ENCODE measurements at places on chromosomes 3 and 15.
A peak's percentile ranks its signal among the peaks of the same experiment; 100 is the strongest.

- no peak for DNase-seq
Measured at GRCh38 chr3:176914764-176915163, 282.5 kb downstream of the TBL1XR1 start.

DNA sequence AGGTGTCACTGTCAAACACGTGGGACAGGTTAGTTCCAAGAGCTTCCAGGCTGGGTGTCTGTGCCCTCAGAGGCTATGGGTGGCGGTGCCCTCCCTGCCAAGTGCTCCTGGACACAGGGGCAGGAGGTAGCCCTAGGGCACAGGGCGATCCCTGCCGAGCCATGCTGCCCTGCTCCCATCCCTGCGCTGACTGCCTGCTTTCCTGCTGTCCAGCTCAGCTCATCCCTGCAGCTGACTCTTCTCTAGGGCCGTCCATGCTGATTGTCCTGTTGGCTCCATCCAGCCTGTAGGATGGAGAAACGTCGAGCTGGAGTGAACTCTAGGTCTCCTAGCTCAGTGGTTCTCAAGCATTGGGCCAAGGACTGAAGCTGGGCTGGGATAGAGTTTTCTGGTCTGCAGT lies 3.7 kb downstream of the PDIA5 start:
- DNase-seq = no peak

DNA sequence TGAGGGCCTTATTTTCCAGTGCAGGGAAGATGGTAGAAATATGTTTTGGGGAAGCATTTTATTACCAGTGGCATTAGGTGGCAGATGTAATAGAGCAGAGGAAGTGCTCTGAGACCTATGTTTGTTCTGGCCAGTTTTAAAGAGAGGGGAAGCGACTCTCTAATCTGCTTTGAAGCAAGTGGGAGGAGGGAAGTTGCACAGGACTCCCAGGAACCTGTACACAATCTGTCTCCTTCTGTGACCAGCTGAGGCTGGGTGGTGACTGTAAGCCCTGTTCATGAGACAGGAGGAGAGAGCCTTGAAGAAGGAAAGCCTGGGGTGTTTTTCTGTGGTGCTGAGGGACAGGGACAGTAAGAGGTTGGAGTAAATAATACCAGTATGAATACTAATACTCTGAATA lies 60.5 kb downstream of the LPP start:
- no peak for DNase-seq

DNA sequence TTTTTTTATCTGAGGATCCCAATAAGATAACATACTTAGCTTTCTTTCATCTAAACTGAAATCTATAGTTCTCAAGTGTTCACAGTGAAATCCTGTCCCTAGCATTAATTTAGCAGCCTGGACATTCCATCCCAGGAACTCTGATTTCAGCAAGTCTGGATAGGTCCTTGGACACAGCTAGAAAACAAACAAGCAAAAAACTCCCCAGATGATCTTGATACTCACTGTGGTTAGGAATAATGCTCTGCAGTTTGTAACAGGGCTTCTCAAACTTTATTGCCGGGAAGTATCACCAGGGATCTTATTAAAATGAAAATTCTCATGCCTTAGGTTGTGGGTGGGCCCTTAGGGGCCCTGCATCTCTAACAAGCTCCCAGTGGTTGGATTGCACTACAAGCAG lies 24.3 kb downstream of the THBS1 start:
- no peak for DNase-seq

DNA sequence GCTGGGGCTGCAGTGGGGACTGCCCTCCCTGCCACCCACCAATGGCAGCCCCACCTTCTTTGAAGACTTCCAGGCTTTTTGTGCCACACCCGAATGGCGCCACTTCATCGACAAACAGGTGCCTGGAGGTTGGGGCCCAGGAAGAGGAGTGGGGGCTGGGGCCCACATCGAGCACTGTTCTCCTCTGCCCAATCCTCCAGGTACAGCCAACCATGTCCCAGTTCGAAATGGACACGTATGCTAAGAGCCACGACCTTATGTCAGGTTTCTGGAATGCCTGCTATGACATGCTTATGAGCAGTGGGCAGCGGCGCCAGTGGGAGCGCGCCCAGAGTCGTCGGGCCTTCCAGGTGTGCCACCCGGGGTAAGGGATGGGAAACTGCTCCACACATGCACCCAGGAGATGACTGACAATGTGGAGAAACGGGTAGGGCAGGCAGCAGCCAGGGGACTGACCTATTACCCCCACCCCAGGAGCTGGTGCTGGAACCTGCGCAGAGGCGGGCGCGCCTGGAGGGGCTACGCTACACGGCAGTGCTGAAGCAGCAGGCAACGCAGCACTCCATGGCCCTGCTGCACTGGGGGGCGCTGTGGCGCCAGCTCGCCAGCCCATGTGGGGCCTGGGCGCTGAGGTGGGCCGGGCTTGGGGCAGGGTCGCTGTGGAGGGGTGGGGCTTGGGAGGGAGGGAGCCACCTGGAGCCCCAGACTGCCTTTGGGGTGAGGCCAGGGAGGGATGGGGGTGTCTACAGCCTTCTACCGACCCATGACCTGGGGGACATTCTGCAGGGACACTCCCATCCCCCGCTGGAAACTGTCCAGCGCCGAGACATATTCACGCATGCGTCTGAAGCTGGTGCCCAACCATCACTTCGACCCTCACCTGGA lies 22.9 kb downstream of the NBEAL2 start:
- DNase-seq = no peak

- DNase-seq = no peak
Measured at GRCh38 chr3:66014651-66015050, 24.1 kb downstream of the MAGI1 start.

- no peak for DNase-seq
Measured at GRCh38 chr3:6022621-6023020, 835.1 kb downstream of the EDEM1 start.

DNA sequence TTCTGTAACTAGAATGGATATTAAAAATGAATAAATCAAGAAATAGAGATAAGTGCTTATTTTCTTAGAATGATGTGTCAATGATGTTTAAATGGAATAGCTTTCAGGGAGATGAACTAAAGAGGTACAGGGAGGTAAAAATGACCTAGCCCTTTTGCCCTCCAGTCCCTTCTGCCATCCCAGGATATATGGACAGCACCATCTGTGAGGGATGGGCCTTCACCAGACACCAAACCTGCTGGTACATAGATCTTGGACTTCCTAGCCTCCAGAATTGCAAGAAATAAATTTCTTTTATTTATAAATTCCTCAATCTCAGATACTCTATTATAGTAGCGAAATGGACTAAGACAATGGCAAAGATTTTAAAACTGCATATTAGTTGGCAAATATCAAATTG lies 352.0 kb upstream of the THBS1 start:
- no peak for DNase-seq

DNA sequence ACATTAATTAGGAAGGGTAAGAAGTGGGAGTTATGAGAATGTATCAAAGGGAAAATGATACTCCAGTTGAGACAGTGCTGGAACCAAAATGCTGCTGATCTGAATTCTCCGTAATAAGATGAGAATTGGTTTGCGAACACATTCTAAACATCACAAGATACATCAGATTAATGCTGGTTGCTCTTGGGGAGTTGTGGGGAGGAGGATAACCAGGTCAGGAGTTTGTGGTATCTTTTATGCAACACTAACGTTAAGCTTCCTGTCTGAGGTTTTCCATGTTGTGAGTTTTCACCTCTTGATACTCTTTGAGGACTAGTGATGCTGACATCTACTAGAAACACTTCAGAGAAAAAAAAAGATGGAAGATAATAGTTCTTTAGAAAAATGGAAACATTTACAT lies 47.2 kb downstream of the PPARG start:
- DNase-seq = no peak

- no peak for DNase-seq
Measured at GRCh38 chr3:69740103-69741021, 1.1 kb downstream of the MITF start.

GRCh38 chr3:4271834-4272233 lies 31.3 kb upstream of the SETMAR start:
- peak; percentile 39 for DNase-seq

DNA sequence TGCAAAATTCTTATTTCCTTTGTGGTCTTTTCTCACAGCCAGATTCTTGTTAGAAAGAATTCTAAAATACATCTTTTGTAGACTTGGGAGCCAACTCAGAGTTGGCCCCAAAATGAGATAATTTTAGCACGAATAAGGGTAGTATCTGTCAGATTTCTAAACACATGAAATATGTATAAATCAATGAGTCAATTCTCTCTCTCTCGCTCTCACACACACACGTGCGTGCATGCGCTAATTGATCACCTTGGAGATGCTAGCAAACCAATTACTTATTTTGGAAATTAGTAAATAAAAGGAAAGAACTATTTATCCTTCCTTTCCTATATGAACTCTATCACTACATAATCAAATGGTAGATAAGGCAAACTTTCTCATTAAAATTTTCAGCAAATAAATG lies 32.9 kb upstream of the PIK3R4 start:
- DNase-seq = peak; percentile 22

GRCh38 chr15:94417501-94418293 lies 186.3 kb downstream of the MCTP2 start:
- peak; percentile 38 for DNase-seq

GRCh38 chr3:196620161-196620604 lies 19.3 kb upstream of the NRROS start:
- DNase-seq = no peak

DNA sequence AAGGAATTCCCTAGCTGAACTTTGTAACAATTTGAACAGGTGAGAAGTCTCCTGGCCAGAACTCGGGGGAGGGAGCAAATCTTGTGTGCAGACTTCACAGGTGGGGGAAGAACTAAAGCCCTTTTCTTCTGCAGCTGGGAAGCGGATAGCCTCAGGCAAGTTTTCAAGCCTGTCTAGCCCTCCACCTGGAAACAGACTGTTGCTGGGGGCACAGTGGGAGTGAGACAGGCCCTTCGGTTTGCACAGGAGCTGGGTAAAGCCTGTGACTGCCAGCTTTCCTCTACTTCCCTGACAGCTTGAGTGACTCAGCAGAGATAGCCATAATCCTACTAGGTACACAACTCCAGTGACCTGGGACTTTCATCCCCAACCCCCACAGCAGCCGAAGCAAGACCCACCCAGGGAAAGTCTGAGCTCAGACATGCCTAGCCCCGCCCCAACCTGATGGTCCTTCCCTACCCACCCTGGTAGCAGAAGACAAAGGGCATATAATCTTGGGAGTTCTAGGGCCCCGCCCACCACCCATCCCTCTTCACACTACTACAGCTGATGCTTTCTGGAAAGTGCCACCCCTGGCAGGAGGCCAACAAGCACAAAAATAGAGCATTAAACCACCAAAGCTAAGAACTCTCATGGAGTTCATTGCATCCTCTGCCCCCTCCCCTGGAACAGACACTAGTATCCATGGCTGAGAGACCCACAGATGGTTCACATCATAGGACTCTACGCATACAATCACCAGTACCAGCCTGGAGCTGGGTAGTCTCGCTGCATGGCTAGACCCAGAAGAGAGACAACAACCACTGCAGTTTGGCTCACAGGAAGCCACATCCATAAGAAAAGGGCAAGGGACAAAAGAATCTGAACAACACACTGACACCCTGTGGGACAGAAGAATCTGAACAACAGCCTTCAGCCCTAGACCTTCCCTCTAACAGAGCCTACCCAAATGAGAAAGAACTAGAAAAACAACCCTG lies 479.0 kb downstream of the RAP2B start:
- peak; percentile 93 for DNase-seq

GRCh38 chr3:172876297-172876696 lies 125.8 kb downstream of the ECT2 start:
- no peak for DNase-seq

GRCh38 chr3:187783098-187783497 lies 37.8 kb upstream of the BCL6 start:
- no peak for DNase-seq

- no peak for DNase-seq
Measured at GRCh38 chr3:11287404-11287803, 15.2 kb downstream of the ATG7 start.

DNA sequence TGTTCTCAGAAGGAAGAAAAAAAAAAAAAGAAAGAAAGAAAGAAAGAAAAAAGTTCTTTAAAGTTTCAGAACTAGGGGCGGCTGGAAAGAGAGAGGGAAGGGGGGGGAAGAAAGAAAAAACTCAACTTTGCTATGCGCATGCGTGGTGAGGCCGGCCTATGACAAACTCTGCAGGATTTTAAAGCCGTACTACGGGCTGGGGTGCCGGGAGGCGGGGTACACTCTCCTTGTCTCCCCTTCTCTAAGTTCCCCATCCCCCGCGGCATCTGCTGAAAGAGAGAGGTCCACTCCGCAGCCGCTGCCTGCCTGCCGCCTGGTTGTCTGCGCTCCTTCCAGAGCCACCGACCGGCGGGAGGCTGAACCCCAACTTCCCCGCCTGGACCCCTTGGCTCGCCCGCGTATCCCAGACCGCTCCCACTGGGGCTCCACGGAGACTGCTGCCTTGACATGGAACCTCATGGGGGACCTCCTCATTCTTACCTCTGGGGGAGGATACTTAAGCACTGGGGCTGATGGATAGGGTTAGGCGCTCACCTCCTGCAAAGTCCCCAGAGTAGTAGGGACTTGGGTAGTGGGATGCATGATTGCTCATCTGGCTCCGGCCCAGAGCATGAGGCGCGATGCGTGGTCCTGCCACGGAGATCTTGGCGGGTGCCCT lies 1.4 kb upstream of the WNT5A start:
- DNase-seq = peak; percentile 30

- peak; percentile 59 for DNase-seq
Measured at GRCh38 chr3:77319711-77320110, 279.8 kb downstream of the ROBO2 start.

- DNase-seq = peak; percentile 76
Measured at GRCh38 chr15:43186003-43186353, 775 bp downstream of the CCNDBP1 start.

GRCh38 chr3:66106788-66107187 lies 68.1 kb upstream of the MAGI1 start:
- DNase-seq = no peak

DNA sequence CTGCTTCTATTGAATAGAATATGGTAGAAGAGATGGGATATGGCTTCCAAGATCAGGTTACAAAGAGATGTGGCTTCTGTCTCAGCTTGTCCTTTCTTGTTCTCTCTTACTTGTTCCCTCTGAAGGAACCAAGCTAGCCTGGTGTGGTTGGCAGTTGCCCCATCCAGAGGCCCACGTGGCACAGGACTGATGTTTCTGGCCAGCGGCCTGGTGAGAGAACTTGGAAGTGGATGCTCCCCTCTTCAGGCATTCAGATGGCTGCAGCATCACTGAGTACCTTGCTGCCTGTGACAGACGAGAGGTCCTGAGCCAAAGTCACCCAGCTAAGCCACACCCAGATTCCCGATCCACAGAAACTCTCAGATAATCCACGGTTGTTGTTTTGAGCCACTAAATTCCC lies 183.6 kb downstream of the NSMCE3 start:
- DNase-seq = no peak

GRCh38 chr3:30282154-30282696 lies 324.2 kb upstream of the TGFBR2 start:
- DNase-seq = peak; percentile 43

GRCh38 chr15:40320931-40321371 lies 2.5 kb upstream of the INAFM2 start:
- peak; percentile 93 for DNase-seq

DNA sequence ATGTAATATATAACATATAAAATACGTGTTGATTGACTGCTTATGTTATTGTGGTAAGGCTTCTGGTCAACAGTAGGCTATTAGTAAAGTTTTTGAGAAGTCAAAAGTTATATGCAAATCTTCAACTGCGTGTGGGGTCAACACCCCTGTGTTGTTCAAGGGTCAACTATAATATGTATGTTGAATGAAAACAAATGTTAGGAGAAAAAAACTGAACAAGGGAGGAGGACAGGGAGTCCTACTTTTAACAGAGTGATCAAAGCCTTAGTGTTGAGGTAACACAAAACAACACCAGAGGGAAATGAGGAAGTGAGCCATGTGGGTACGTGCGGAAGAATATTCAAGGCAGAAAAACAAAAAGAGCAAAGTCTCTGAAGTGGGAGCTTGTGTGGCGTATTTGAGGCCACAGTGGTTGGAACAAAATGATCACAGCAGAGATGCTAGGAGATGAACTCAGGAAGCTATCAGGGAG lies 62.5 kb downstream of the SFMBT1 start:
- DNase-seq = no peak

All from NCI-H69 (cell line).